Ovary (tissue), 10 donors: ENCODE measurements at places on chromosomes 2 and 18. TPM values are rescaled to one million over a fixed set of nuclear protein-coding genes. Genes with fewer than 3 reads are reported as not detected.

GRCh38 chr18:46294318-46294717 lies 190.1 kb downstream of the HAUS1 start:
- no peak for DNase-seq
- no peaks in the 10 kb centered on the region for H3K36me3 ChIP-seq
- no peaks in the 10 kb centered on the region for H3K4me1 ChIP-seq
- H3K27me3 ChIP-seq = no peaks in the 10 kb centered on the region
- no peak overlapping the region for H3K27ac ChIP-seq

DNA sequence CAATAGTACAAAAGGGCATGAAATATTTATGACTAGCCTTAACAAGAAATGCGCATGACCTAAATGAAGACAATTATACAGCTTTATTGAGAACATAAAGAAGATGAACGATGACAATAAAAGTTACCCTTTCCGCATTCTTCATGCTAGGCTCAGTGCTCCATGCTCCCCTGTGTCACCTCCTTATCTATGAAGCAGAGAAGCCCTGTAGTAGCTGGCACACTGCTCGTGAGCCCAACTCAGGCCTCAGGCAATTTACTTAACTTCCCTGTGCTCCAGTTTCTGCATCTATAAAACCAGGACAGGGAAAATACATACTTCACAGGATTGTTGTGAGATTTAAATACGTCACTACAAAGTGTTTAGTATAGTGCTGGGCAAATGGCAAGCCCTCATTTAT lies 34.5 kb upstream of the NABP1 start:
- no peaks in the 10 kb centered on the region for H3K36me3 ChIP-seq
- no peaks in the 10 kb centered on the region for H3K27me3 ChIP-seq
- H3K27ac ChIP-seq = no peak overlapping the region
- no peak for DNase-seq
- no peak overlapping the region for H3K4me3 ChIP-seq

GRCh38 chr2:178279636-178280035 lies 85.3 kb downstream of the OSBPL6 start:
- H3K4me3 ChIP-seq = no peak overlapping the region
- peaks cover 2% of the 10 kb centered on the region for H3K4me1 ChIP-seq
- H3K27me3 ChIP-seq = no peaks in the 10 kb centered on the region
- DNase-seq = no peak

- H3K27me3 ChIP-seq = no peaks in the 10 kb centered on the region
- peak; percentile 76 for DNase-seq
- peaks cover 13% of the 10 kb centered on the region for H3K4me1 ChIP-seq
- no peaks in the 10 kb centered on the region for H3K36me3 ChIP-seq
Measured at GRCh38 chr18:48539406-48540250, 797 bp downstream of the CTIF start.

- no peak for DNase-seq
- H3K36me3 ChIP-seq = no peaks in the 10 kb centered on the region
- no peak overlapping the region for H3K4me3 ChIP-seq
- H3K27me3 ChIP-seq = no peaks in the 10 kb centered on the region
- no peak overlapping the region for H3K27ac ChIP-seq
- no peaks in the 10 kb centered on the region for H3K4me1 ChIP-seq
Measured at GRCh38 chr18:45317948-45318640, 297.2 kb upstream of the SLC14A2 start.

DNA sequence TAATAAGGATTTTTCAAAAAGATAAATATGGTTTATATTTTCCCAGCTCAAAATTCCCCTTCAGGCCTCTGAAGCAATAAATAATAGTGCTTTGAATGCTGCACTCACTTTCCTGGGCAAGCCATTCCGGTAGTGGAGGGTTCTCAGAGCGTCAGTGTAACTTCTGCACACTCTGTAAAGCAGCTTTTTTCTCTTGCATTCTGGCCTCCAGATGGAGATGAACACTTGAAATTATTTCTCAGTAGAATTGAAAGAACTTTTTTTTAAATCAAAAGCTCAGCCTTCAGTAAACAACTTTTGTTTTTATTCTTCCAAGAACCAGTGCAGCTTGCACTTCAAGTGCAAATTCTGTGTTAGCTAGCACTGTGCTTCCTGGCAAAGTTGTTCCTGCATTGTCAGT lies 281.1 kb upstream of the RAB12 start:
- H3K36me3 ChIP-seq = no peaks in the 10 kb centered on the region
- no peak for DNase-seq
- peak overlapping the region; percentile 35 for H3K27ac ChIP-seq
- H3K4me1 ChIP-seq = peaks cover 3% of the 10 kb centered on the region
- no peak overlapping the region for H3K4me3 ChIP-seq
- H3K27me3 ChIP-seq = no peaks in the 10 kb centered on the region

DNA sequence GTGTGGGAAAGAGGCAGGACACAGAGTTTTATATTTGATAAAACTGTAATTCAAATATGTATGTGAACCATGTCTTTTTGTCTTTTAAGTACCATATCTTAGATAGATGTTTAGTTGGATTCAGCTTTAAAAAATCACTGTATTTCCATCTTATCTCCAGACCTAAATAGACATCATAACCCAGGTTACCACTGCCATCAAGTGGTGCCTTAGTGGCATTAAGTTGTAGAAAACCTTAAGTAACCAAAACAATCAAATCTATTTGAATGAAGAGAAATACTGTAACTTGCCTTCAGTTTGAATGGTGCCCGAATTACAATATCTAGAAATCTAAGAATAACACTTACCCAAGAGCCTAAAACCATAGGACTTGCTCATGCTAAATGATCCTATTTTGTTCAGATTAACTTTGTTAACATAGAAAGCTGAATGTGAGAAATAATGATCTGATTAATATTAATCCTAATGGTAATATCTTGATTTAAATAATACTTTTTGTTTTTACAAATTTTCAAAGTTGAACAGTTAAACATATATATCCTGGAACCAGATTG lies 92.5 kb upstream of the MAP2 start:
- no peak overlapping the region for H3K27ac ChIP-seq
- no peaks in the 10 kb centered on the region for H3K27me3 ChIP-seq
- H3K36me3 ChIP-seq = no peaks in the 10 kb centered on the region
- DNase-seq = no peak
- H3K4me3 ChIP-seq = no peak overlapping the region
- H3K4me1 ChIP-seq = no peaks in the 10 kb centered on the region

DNA sequence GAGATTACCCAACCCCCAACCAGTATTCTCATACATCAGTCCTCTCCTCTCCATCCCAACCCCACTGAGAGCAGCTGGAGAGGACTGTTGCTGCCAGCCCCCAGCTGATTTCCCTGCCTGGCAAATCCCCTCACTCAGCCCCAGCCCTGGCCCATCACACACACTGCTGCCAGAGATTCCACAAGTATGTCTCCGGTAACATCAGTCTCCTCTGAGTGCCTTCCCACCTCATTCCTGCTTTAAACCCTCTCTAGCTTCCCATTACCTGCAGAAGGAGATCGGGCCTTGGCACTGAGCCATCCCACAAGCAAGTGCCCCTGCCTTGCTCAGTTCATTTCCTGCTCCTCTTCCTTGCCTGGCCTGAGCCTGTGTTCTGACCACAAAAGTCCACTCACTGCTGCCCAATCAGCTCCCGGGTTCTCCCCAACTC lies 50.6 kb upstream of the ZFP36L2 start:
- peaks cover 12% of the 10 kb centered on the region for H3K4me1 ChIP-seq
- H3K27ac ChIP-seq = peak overlapping the region; percentile 51
- no peaks in the 10 kb centered on the region for H3K36me3 ChIP-seq
- DNase-seq = peak; percentile 39

GRCh38 chr2:14137643-14138042 lies 494.9 kb upstream of the LRATD1 start:
- no peaks in the 10 kb centered on the region for H3K36me3 ChIP-seq
- H3K4me3 ChIP-seq = no peak overlapping the region
- peaks cover 5% of the 10 kb centered on the region for H3K4me1 ChIP-seq
- no peak overlapping the region for H3K27ac ChIP-seq

GRCh38 chr2:155026651-155027174 lies 328.2 kb downstream of the KCNJ3 start:
- no peaks in the 10 kb centered on the region for H3K36me3 ChIP-seq
- H3K4me1 ChIP-seq = no peaks in the 10 kb centered on the region

GRCh38 chr2:28982381-28982950 lies 1.4 kb downstream of the TOGARAM2 start:
- H3K4me3 ChIP-seq = no peak overlapping the region
- no peaks in the 10 kb centered on the region for H3K4me1 ChIP-seq
- H3K36me3 ChIP-seq = no peaks in the 10 kb centered on the region
- DNase-seq = no peak
- H3K27ac ChIP-seq = no peak overlapping the region

- H3K27me3 ChIP-seq = no peaks in the 10 kb centered on the region
- DNase-seq = no peak
- H3K4me1 ChIP-seq = no peaks in the 10 kb centered on the region
- H3K4me3 ChIP-seq = no peak overlapping the region
- no peaks in the 10 kb centered on the region for H3K36me3 ChIP-seq
Measured at GRCh38 chr2:112640800-112641675, 4.7 kb upstream of the SLC20A1 start.

DNA sequence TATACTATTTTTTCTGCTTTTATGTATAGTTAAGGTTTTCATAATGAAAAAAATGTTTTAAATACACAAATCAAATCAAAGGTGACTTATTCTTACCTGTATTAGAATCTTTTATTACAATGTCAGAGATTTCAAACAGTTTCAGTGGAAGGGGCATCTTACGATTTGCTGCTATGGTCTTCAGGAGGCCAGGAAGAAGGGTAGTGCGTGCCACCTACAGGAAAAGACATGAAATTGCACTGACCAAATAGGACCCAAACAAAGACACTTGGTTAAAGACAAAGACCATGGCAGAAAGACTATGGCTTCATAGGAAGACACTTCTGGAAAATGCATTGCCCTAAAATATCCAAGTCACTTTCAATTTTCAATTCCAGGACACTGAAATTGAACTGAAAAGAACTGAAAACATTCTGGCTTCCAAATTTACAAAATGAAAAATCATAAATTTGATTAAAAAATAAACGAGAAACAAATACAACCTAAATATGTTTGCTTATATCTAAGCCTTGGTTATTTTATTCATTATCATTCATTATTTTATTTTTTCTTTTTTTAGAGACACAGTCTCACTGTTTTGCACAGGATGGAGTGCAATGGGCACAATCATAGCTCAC lies 42.1 kb downstream of the FARSB start:
- no peak overlapping the region for H3K27ac ChIP-seq
- H3K27me3 ChIP-seq = no peaks in the 10 kb centered on the region
- no peak for DNase-seq
- no peak overlapping the region for H3K4me3 ChIP-seq

Gene COX5B
- 187 TPM for total RNA-seq

Gene OTOS
- not detected for total RNA-seq

Gene CPS1
- 14.1 TPM for total RNA-seq

Gene SLC11A1
- 5.4 TPM for total RNA-seq

Gene MRPL44
- 12.6 TPM for total RNA-seq

Gene ANKRD62
- not detected for total RNA-seq

Gene TMEM87B
- total RNA-seq = 13.2 TPM

Gene KCTD18
- total RNA-seq = 15.1 TPM

Gene KRTCAP3
- total RNA-seq = 3.6 TPM

Gene BIN1
- 25.2 TPM for total RNA-seq

Gene UGT1A5
- not detected for total RNA-seq
